ENCODE measurements at places on chromosomes 4 and X.

GRCh38 chrX:10156199-10157031 is at the start of gene CLCN4:
Gene CLCN4 (plus strand): TSS chrX:10156975. CDS start chrX:10185033, 28,058 bp downstream.
- DNase-seq: peak; percentile 22

DNA sequence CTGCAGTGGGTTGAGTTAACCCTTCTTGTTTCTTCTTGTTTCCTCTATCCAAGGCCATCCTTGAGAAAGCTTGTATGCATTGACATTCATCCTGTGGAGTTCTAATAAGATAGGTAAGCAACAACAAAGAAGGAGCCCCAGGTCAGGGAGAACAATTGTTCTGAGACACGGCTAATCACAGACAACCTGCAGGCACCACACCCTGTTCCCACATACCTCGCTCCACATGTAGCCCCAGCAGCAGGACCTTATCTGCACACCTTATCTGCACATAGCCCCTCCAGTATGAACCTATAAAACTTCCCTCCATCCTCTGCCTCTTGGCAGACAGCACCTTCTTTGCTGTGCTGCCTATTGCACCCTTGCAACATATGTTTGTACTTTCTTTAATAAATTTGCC is 129.1 kb downstream of the MSL3 start:
- DNase-seq: no peak

DNA sequence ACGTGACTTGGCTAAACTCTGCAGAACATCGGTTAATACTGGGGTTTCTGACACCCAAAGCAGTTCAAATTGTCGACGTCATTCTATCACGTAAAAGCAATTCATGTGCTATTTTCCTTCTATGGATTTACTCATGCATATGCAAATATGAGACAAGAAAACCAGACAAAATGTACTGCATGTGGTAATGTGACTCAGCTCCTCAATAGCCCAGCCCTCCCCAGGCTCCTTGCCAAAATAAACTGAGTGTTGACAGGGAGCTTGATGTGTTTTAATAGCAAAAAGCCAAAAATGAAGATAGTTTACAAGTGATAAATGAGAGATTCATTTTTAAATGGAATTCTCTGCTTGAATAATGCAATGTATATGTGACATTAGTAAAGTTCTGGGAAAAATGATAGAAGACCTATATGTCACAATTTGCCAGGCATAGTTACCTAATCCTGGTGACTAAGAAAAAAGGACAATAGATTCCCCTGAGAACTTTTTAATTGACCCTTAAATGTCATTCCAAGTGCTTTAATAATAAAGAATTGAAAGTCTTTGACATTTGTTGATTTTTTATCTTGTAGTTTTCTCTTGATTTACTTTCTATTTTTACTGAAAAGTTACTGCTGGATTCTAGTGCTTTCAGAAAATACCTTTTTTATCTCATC is 1700.6 kb upstream of the TENM3 start:
- DNase-seq: no peak

DNA sequence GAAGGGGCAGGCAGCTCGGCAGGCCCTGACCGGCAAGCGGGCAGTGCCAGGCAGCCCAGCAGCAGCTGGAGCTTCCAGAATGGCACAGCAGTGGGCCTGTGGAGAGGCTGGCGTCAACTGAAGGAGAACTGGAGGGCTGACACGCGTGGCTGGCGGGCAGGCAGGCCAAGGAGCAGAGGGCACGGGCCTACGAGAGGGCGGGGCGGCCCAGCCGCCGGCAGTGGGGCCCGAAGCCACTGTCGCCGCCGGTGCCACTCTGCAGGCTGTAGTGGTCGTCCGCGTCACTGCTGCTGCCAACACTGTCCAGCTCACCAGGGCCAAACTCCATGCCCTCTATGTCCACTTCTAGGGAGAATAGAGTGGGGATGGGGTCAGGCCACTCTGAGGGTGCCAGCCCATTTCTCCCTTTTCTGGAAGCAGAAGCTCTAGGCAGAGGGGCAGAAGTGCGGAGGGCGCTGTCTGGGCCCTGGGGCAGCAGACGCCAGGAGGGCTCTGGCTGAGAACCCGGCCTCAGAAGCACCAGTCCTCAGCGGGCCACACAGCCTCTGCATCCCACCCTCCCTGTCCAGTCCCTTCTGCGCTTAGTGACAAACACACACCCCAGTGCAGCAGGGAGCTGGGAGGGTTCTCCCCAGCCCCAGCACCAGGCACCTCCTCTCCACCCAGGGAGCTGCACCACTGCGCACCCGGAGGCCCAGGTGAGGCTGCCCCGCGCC is 8.6 kb upstream of the HAUS3 start:
- DNase-seq: no peak

- DNase-seq: no peak
Observed at GRCh38 chr4:125004676-125005075, 292.1 kb upstream of the ANKRD50 start.

- DNase-seq: no peak
Observed at GRCh38 chr4:90174621-90175023, 47.4 kb downstream of the CCSER1 start.

GRCh38 chr4:150771382-150771781 is 189.4 kb downstream of the MAB21L2 start:
- DNase-seq: no peak

GRCh38 chr4:52358883-52359321 is 300.2 kb downstream of the USP46 start:
- no peak for DNase-seq

DNA sequence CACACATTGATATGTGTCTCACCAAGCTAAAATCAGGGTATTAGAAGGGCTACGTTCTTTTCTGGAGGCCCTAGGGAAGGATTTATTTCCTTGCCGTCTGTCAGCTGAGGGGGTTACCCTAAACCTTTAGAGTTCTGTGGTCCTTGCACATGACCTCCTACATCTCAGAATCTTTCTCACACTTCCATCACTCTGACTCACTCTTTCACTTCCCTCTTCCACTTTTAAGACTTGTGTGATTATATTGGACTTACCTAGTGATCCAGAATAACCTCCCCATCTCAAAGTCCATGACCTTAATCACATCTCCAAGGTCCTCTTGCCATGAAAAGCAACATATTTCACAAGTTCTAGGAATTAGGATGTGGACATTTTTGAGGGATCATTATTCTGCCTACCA is 53.6 kb upstream of the FUNDC1 start:
- DNase-seq: no peak

GRCh38 chr4:57462843-57463242 is 352.7 kb upstream of the IGFBP7 start:
- no peak for DNase-seq

DNA sequence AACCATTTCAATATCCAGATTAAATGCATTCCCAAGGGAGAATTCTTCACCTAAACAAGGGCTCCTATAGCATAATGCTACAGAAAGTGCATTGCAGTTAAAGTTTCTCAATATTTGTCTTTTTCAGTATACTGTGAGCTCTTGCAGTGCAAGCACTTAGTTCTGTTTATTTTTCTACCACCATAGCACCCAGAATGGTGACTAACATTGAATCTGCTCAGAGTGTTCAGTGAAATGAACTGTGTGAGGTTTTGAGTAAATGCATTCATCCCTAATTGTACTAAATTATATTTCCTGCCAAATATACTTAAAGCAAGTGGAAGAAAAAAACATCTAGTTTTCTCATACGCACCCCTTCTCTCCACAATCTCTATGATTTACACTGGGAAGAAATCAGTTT is 383.9 kb downstream of the PCDH7 start:
- DNase-seq: no peak

GRCh38 chr4:123919576-123920098 is 523.0 kb downstream of the SPRY1 start:
- no peak for DNase-seq

GRCh38 chr4:102392033-102392744 is 46.9 kb upstream of the SLC39A8 start:
- no peak for DNase-seq

- DNase-seq: no peak
Observed at GRCh38 chr4:47075262-47075661, 43.9 kb downstream of the GABRB1 start.

DNA sequence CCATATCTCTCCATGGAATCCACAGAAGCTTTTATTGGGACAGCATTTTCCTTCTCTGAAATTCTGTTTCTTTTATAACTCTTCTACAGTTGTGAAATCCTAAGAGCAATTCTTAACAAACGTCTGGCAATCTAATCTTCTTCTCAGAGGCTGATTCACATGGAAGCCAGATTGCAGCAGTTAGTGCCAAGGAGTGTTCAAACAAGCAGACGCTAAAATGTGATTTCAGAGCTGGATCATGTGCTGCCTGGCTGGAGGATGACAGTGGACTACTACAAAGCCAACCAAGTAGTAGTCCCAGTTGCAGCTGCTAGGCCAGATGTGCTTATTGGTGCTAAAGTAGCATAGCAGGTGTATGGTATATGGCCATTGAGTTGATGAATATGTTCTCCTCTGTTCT is 27.7 kb upstream of the GLRB start:
- DNase-seq: no peak

DNA sequence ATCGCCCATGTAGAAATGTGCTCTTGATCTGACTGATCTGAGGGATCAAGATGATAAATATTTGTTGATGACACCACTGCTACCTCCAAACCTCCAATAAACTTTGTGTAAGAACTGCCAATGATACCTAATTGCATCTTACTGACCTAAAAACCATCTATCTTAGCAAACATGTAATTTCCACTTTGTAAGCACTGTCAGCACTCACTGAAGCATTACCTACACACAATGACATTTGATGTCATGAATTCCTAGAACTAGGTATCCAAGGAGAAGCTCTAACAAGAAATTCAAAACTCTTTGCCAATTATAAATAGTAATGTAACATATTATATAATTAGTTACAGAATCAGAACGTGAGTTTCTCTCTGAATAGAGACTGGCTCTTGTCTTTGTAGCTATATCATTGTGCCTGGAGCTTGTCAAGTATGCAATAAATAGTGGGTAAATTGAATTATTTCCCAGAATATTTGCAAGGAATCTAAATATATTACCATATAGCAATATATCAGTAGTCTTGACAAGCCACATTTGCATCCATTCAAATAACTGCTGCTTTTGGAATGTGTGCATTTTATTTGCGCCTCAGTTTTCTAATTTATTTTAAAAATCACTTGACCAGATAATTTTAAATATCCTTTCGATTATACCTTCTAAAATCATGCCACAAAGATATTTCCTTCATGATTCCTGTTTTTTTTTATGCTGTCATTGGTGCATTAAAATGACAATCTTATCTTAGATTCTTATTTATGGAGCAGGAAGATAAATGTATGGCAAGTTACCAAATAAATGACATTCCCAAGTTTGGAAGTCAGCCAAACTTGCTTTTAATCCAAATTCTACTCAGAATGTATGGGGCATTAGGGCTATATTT is 232.3 kb upstream of the NEIL3 start:
- no peak for DNase-seq

GRCh38 chr4:81694176-81694913 is 222.6 kb upstream of the RASGEF1B start:
- no peak for DNase-seq

DNA sequence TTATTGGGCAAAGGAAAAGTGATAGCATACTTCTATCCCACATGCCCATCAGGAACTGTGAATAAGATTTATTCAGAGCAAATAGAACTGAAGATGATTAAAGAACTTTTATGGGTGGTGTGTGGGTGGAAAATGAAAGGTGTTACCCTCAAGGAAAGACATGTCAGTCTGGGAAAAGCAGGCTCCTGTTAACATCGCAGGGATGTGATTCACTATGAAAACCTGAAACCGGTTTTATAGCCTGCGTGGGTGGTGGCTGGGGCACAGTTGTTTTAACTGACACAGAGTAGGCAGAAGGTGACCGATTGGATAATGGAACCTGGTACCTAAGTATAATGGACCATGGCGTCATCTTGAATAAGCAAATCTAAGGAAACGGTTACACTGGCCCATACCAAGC is 61.3 kb upstream of the CASK start:
- DNase-seq: no peak

GRCh38 chr4:174189392-174190015 is 94.0 kb downstream of the FBXO8 start:
- no peak for DNase-seq

DNA sequence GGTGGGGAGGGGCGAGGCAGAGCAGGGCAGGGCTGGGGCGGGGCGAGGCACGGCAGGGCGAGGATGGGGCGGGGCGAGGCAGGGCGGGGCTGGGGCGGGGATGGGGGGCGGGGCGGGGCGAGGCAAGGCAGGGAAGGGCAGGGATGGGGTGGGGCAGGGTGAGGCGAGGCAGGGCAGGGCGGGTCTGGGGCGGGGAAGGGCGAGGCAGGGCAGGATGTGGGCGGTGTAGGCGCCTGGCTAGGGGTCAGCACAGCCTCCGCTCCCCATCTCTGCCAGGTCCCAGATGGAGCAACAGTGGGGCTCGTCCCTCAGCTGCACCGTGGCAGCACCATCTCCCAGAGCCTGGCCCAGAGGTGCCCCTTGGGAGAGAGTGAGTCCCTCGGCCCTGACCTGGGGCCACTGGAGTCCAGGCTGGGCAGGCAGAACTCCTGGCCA is 4.2 kb upstream of the SRPK3 start:
- DNase-seq: no peak

GRCh38 chr4:122003335-122003734 is 51.5 kb upstream of the TRPC3 start:
- DNase-seq: peak; percentile 56

GRCh38 chr4:72442715-72443114 is 126.3 kb downstream of the ADAMTS3 start:
- no peak for DNase-seq

- no peak for DNase-seq
Observed at GRCh38 chr4:177596035-177596434, 153.8 kb upstream of the AGA start.

DNA sequence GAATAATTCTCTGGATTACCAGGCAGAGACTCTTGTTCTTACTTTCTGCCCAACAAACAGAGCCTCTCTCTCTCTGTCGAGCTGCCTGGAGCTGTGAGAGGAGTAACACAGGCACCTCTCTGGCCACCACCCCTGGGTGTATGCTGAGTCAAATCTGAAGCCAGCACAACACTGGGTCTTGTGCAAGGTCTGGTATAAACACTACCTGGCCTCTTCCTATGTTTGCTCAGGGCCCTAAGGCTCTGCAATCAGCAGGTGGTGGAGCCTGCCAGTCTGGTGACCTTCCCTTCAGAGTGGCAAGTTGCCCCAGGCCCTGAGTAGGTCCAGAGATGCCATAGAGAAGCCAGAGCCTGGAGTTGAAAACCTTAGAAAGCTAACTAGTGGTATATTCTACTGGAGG is 139.9 kb downstream of the CPXCR1 start:
- no peak for DNase-seq

DNA sequence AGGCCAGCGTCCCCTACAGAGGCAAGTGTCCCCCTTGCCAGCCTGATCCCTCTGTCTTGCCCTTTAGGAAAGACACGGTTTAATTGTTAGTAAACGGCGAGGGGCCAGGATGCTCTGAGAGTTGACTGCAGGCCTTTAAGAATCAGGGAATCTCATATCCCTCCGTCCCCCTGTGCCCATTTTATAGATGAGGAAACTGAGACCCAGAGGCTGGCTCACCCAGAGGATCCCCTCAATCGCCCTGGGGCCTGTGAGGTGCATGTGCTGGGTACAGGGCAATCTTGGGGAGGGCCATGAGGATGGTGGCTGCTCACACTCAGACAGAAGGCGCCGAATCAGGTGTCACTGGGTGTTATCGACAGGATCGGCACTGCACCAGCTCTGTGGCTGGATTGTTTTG is 575 bp downstream of the ZNF185 start:
- DNase-seq: no peak
